ENCODE measurements at places on chromosomes 12 and 14. TPM values are rescaled to one million over a fixed set of nuclear protein-coding genes. Genes with fewer than 3 reads are reported as not detected.

SMIM41 gene
- not detected for total RNA-seq

RIMBP2 gene
- total RNA-seq, result 0.06 TPM

NACA gene
- total RNA-seq, result 1,469 TPM

CLEC14A gene
- not detected for total RNA-seq

EML1 gene
- total RNA-seq, result 29.0 TPM

ESRRB gene
- 0.29 TPM for total RNA-seq

AICDA gene
- total RNA-seq, result 0.17 TPM

OR4K13 gene
- not detected for total RNA-seq

ACOT6 gene
- total RNA-seq, result not detected

KLRF1 gene
- total RNA-seq, result not detected

APOF gene
- not detected for total RNA-seq

XPOT gene
- 41.9 TPM for total RNA-seq

COCH gene
- total RNA-seq, result 21.2 TPM

VAMP1 gene
- 11.5 TPM for total RNA-seq

ACSS3 gene
- not detected for total RNA-seq

IL31 gene
- not detected for total RNA-seq

LMNTD1 gene
- not detected for total RNA-seq

OR6C2 gene
- total RNA-seq, result not detected

CLEC12A gene
- total RNA-seq, result not detected

RDH11 gene
- 50.5 TPM for total RNA-seq

FAIM2 gene
- 0.01 TPM for total RNA-seq

NYNRIN gene
- total RNA-seq, result 0.44 TPM

NRIP2 gene
- not detected for total RNA-seq

ADAM21 gene
- not detected for total RNA-seq

RIN3 gene
- total RNA-seq, result 21.5 TPM

ZNF891 gene
- 0.29 TPM for total RNA-seq

RD3L gene
- not detected for total RNA-seq

IL22 gene
- total RNA-seq, result not detected

SIX6 gene
- total RNA-seq, result not detected

CD4 gene
- not detected for total RNA-seq

CARMIL3 gene
- total RNA-seq, result 0.48 TPM

SLC4A8 gene
- total RNA-seq, result 1.5 TPM

MRPL42 gene
- total RNA-seq, result 39.7 TPM

CD27 gene
- not detected for total RNA-seq

IGFBP6 gene
- total RNA-seq, result 246 TPM

KLHL42 gene
- total RNA-seq, result 17.9 TPM

MYF5 gene
- not detected for total RNA-seq

NOC4L gene
- total RNA-seq, result 57.8 TPM

PTPRQ gene
- total RNA-seq, result 0.02 TPM

TAS2R19 gene
- not detected for total RNA-seq

SERPINA9 gene
- total RNA-seq, result not detected

WNT1 gene
- 0.09 TPM for total RNA-seq

SLC6A15 gene
- total RNA-seq, result 4.0 TPM

TC2N gene
- 0.81 TPM for total RNA-seq
